ENCODE measurements at places on chromosomes 5 and 9.

DNA sequence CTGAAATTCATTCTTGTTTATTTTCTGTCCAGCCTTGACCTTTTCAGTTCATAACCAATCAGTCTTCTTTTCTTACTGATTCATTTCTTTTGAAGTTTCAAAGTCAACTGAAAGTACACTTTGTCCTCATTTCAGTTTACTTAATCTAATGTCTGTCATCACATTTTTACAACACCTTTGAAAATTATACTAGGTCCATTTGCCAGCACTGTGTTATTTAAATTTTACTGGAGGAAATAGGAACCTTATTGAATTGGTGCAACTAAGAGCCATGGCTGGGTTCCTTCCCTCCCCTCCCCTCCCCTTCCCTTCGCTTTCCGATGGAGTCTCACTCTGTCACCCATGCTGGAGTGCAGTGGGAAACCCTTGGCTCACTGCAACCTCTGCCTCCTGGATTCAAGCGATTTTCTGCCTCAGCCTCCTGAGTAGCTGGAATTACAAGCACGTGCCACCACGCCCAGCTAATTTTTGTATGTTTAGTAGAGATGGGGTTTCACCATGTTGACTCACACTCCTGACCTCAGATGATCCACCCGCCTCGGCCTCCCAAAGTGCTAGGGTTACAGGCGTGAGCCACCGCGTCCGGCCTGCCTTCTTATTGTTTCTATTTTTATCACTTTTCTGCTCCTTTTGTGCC, 6.3 kb downstream of the RMI1 start:
- DNase-seq: no peak

GRCh38 chr9:2116073-2116472, 100.9 kb downstream of the SMARCA2 start:
- no peak for DNase-seq

GRCh38 chr5:67030289-67031056, 166.1 kb downstream of the CD180 start:
- no peak for DNase-seq

- DNase-seq: no peak
Measured at GRCh38 chr9:108468364-108468763, 387.4 kb downstream of the ACTL7B start.

DNA sequence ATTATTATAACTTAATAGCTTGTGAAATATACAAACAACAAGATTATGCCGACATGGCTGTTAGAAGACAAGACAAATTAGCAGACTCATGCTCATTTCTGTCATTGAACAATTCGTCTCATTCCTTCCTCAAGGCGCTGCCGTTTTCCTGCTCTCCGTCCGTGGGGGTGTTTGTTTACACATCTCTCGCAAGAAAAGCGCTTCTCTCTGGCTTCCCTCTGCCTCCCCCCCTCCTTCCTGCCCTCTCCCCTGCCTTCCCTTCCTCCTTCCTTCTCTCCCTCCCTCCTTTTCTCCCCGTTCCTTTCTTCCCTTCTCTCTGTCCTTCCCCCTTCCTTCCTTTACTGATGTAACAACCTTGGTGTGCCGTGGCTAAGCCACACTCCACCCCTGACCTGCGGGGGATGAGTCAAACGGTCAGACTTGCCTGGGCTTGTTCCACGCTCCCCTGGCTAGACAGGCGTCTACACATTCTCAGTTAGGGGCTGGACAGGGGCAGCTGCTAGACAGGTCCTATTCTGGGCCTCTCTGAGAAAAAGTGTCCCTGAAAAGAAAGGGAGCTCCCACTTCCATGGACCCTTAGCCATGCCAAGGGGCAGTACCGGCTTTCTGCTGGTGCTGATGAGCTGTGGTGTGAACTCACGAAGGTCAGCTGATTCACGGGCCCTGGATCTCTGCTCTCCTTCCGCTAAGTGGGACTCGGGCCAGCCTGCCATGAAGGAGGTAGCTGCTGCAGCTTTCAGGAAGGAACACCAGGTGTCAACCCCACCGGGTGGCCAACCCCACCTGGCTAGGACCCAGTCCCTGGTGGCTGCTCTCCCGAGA, 32.0 kb upstream of the SPTLC1 start:
- DNase-seq: no peak

GRCh38 chr5:76542887-76543690, 80.1 kb downstream of the F2RL2 start:
- DNase-seq: no peak

GRCh38 chr5:52692606-52693005, 95.1 kb upstream of the ITGA1 start:
- DNase-seq: no peak

- peak; percentile 57 for DNase-seq
Measured at GRCh38 chr5:17282283-17283120, 65.1 kb downstream of the BASP1 start.

DNA sequence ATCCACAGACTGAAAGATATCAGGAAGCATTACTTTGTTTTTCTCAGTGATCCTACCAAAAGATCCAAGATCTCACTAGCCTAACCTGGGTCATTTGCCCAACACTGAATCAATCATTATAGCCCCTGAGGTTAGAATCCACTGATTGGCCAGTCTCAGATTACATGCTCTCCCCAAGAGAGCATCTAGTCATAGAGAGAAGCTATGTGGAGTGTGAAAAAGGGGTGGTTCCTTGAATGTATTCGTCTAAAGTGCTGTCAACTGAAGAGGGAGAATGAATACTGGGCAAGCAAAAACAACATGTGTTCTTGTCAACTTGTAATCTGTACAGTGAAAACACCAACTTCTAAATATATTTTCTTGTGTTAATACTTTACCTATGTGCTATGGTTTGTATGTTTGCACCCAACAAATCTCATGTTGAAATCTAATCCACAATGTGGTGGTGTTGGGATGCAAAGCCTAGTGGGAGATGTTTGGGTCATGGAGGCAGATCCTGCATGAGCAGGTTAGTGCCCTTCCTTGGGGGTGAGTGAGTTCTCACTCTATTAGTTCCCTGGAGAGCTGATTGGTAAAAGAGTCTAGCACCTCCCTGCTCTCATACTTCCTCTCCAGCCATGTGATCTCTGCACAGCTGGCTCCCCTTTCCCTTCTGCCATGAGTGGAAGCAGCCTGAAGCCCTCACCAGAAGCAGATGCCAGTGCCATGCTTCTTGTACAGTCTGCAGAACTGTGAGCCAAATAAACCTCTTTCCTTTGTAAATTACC, 60.3 kb upstream of the PJA2 start:
- no peak for DNase-seq

DNA sequence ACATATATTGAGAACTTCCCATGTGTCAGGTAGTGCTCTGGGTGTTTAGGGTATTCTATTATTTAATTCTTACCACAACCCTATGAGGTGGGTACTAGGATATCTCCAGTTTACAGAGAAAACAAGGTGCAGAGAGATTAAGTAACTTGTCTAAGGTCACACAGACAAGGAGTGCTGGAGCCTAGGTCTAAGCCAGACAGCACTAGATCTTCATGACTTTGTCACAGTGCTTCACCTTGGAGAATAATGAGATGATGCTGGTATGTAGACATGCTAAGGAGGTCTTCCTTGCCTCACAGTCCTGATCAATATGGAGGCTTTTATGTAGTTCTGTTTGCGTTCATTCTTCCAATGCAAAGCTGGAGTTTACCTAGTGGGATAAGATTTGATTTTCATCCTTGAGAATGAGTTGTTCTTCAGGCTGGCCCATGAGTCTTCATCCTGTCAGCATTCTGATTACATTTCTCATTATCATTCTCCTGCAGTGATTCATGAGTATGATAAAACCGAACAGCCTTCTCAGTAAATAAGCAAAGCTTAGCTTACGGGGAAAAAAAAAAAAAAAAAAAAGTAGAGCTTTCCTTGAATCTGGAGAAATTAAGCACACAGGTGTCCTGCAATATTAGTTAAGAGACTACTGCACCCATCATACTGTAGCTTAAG, 176.3 kb downstream of the C9orf152 start:
- no peak for DNase-seq

GRCh38 chr9:3385871-3386270, 139.9 kb downstream of the RFX3 start:
- no peak for DNase-seq

DNA sequence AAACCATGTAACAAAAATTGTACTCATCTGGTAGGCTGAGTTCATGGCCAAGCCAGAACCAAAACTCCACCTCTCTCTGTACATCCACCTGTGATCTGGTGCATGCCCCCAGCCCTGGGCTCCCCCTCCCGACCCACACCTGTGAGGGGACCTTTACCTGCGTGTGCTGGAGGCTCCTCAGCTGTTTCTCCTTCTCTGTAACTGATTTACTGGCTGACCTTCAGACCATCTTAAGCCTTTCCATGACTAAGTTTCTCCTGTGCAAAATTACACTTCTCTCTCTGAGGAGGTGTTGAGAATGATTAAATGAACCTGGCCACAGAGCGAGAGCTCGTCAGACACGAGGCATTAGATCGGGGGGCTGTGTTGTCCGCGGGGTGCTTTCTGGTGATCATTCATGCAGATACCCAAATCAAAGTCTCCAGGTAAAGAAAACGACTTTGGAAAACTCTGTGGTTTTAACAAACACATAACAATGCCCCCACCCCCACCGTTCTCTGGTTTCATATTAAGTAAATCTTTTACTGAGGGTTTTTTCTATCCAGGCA, 136.4 kb downstream of the SEMA5A start:
- no peak for DNase-seq

DNA sequence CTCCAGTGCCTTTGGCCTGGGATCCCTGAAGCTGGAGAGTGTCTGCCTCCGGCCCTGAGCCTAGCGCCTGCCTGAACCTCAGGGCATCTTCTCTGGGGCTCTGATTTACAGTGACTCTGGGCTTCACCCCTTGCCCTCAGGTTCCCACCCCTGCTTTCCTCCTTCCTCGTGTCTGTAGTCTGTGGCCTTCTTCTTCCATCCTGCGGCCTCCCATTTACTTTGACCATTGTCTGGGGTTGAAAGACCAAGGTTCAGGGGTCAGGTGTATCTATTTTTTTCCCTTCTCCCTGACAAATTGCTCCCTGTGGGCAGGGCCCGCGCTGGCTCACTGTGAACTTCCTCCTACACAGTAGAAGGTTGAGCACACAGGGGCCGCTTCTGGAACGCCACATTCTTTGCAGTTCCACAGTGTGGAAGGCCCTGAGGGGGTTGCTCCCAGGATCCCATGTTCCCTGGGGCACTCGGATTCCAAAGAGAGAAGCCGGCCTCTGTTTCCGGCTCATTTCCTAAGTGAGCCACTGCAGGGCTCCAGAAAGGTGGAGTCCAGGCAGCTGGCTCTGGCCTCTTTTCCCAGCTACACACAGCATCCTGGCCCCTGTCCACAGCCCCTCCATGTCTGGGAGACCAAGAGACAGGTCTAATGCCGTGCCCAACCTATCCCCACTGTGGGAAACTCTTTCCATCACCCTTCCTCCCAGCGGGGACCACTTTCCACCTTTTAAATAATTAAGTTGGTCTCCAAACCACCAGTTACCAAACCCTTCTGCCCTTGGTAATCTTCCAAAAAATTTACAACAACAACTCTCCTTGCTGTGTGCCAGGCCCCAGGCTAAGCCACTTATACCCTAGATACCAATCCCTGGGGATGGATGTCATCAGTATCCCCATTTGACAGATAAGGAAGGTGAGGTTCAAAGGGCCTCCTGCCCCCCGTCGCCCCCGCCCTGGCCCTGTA, 140.3 kb upstream of the IER5L start:
- no peak for DNase-seq

DNA sequence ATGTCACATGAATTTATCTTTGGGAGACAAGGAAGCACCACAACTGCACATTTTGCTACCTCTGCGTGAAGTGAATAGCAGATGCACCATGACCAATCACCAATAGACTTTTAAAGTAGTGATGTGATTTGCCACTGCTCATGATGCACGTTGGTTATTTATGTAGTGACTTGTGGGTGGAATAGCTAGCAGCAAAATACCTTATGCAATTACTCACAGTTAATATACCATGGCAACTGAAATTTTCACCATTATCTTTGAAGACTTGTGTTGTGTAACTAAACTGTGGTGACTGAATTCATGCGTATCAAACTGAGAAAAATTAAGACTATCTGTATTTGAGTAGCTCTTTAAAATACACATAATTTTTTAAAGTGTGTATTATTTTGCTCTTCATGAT, 46.2 kb upstream of the TUSC1 start:
- DNase-seq: no peak

GRCh38 chr5:91469517-91470165, 86.5 kb upstream of the ARRDC3 start:
- DNase-seq: peak; percentile 49

DNA sequence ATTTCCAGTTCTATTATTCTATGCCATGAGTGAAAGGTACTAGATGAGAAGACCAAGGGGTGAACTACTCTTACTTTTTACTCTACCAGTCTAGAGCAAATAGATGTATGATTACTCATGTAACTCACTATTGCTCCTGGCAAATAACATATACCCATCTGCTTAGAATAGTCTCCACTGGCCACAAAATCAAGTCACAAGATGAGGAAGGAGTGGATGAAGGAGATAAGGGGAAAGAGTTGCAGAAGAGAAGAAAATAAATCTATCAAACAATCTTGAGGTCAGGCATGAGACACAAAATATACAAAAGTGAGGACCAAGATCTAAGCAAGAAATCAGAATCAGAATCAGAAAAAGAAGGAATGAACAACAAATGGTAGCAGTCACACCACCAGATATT, 13.7 kb upstream of the NR4A3 start:
- DNase-seq: no peak

- no peak for DNase-seq
Measured at GRCh38 chr9:77712533-77713130, 64.5 kb upstream of the GNA14 start.

DNA sequence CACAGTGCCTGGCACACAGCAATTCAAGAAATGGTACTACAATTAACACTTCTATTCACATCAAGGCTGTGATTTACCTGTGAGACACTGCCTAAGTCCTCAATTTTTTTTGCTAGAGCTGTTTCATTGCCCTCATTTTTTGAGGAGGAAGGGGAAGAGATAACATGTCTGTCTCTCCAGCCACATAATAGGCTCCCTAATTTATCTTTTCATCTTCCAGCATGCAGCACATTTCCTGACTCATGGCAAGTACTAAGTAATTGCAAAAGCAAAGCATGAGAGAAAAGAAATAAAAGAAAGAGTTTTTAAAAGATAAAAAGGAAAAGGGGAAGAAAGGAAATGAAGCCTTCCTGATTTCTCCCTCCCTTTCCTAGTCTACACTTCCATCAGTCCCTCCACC, 26.9 kb upstream of the RNF38 start:
- DNase-seq: no peak
